ENCODE measurements at places on chromosomes 6 and 20.

DNA sequence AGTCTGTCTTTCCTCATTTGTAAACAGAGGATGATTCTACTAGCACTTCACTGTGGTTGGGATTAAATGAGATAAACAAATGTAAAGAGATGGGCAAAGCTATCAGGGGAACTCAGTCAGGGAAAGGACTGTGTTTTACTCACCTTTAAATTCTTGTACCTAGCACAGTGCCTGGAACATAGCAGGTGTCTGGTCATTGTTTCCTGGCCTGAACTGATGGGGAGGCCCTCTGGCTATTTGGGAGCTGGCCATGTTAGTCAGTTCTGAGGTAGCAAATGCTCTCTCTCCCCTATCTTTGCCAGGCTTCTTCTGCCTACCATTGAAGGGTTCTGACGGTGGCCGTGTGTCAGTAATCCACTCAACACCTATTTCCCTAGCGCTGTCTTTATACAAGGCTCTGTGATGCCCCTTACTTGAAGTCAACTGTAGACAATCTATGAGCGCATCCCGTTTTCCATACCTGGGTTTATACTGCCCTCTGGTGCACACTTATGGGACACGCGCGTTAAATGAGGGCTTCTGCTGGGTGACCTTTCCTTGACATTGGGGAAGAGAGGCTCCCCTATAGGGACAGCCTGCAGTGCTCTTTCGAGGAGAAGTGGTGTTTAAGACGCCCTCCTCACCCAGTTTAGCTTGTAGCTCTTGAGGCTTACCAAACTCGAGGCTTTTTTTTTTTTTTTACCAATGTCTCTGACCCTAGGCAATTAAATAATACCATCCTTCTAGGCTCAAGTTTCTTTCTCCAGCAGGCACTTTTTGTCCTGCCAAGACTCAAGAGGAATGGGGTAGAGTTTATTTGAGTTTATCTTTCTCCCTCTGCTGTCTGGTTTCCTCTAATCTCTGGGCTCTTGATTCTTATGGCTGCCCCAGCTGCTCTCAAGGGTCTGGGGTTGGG lies 4.0 kb upstream of the SPATS1 start:
- peak; percentile 75 for DNase-seq

GRCh38 chr20:61451953-61452352 lies 199.9 kb downstream of the CDH4 start:
- DNase-seq = no peak

- no peak for DNase-seq
Observed at GRCh38 chr6:63640062-63640461, 4.5 kb downstream of the PHF3 start.

DNA sequence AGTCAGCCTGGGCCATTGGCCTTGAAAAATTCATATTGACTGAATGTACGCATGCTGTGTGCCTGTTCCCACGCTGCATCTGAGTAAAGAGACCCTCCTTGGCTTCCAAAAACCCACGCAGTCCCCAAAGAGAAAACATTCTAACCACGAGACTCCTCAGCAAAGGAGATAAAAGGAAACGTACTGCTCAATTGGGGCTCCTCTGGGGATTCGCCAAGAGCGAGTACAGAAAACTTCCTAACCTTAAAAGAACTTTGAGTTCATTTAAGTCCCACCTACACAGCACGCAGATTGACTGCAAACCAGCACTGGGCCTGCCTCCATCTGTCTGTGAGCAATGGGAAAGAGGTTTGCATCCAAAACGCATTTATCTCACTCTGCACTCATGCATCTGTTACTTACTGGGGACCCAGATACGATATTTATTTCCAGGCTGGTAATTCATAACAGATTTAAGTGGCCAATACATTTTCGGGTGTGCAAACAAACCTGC lies 505.9 kb upstream of the CHD6 start:
- DNase-seq = no peak

DNA sequence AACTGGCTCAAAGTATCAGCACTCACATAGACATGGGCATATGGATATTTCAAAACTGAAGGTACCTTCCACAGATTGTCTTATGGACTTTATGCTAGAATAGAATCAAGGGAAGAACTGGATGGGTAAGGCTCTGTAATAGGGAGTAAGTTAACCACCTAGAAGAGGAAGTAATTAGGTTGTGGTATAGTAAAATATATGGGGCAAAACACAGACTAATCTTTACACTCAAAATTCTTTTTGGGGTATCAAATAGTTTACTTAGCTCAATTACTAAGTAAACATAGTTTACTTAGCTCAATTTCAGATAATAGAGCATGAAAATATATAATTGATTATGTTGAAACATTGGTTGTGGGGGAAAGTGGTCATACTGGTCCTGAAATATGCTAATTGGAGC lies 94.2 kb upstream of the ATXN1 start:
- no peak for DNase-seq

DNA sequence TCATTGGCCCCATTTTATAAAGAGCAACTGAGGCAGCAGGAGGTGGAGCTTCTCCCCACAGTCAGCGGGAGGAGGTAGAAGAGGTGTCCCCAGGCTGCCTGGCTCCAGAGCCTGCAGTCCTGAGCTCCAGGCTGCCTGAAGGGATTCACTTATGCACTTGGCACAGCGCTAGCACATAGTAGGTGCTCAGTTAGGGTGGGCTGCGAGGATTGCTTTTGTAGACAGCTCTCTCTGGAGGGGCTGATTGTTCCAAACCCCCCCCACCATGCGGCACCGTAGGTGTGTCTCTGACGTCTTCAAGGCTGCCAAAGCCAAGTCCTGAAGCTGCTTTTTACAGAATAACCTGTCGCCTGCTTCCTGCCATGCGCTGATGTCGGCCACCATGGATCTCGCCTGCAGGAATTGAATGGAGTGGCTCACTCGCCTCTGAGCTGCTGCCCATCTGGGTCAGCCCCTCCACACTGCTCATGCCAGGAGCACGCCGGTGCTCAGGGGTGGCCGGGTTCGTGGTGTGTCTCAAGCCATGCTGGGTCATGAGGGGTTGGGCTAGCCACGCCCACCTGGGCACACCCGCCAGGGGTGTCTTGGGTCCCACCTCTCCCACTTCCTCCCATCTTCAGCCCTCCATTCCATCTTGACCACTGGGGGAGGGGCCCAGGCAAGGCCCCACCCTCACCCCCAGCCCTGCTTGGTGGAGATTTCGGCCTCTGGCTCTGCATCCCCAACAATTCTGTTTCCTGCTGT lies 59.8 kb downstream of the BCAS4 start:
- no peak for DNase-seq

- no peak for DNase-seq
Observed at GRCh38 chr6:86502497-86502896, 434.8 kb upstream of the HTR1E start.

- DNase-seq = peak; percentile 47
Observed at GRCh38 chr20:36720510-36720909, 25.4 kb downstream of the NDRG3 start.

- no peak for DNase-seq
Observed at GRCh38 chr6:143741480-143741879, 63.7 kb downstream of the PHACTR2 start.

- DNase-seq = no peak
Observed at GRCh38 chr6:90984066-90984465, 397.2 kb upstream of the MAP3K7 start.

DNA sequence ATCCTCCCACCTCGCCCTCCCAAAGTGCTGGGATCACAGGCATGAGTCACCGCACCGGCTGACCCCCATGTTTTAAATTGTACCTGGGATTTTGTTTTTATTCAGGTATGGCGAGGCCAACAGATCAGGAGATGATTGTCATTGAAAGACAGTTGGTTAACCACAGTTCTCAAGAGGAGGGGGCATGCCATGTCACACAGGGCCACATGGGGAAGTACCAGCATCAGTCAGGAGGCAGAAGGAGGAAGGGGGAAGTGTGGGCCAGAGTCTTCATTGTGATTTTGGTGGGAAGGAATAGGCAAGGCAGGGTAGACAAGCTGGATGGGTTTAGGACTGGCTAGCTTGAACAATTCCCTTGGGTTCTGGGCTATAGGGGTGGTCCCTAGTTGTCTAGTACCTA lies 9.9 kb upstream of the MMP9 start:
- peak; percentile 31 for DNase-seq

DNA sequence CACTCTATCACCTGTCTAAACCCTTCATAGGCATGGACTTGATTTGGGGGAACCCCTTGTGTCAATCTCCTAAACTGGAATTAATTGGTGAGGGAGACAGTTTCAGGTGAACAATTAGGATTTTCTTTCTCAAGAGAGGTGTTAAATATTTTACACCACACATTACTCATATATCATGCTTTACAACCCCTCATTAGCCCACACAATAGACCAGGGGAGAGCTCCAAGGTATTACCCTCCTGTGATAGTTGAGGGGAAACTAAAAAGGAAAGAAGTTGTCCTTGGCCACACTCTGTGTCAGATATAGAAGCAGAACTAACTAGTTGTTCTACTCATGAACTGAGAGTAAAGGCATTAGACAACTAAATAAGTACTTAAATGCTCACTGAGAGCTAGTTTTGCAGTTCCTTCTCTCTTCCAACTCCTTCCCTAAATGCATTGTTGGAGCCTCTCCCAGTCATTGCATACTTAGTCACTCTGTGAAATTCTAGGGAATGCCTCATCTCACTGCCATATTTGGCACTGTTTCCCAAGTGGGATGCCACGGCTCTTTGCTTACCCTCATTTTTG lies 183.7 kb upstream of the CEP162 start:
- no peak for DNase-seq

DNA sequence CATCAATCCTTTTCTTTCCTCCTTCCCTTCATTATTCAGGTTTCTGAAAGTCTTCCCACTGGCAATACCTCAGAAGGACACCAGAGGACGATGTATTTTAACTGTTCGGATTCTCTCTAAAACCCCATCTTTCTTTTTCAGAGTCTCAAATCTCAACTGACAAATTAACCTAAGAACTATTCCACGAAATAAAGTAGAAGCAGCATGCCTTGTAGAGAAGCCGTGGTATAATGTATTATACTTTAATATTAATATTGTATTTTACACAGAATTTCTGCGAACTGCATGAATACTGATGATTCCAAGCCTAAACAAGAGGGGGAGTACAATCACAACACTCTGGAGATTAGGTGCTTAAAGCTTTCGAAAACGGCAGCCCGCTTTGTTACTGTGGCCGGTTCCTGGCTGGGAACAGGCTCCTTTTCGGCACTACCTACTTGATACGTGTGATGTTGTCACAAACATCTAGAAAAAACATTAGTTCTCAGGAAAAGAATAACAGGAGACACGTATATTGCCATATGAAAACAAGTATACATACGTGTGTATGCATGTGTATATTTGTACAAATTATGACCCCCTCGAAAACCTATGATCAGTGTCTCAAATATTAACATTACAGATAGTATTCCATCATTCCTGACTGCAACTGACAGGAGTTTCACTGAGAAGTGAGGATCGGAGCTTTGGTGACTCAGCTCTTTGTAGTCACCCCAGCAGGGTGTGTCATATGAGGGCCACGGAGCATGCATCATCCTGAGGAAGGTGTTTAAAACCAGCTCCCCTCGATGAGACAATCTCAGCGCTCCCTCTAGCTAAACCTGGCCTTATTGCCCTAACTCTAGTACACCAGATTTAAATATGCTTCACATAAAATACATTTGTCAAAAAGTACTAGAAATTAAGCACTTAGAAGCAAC lies 319.7 kb upstream of the TCF21 start:
- peak; percentile 10 for DNase-seq

GRCh38 chr6:128250370-128251070 lies 269.9 kb downstream of the PTPRK start:
- DNase-seq = no peak

DNA sequence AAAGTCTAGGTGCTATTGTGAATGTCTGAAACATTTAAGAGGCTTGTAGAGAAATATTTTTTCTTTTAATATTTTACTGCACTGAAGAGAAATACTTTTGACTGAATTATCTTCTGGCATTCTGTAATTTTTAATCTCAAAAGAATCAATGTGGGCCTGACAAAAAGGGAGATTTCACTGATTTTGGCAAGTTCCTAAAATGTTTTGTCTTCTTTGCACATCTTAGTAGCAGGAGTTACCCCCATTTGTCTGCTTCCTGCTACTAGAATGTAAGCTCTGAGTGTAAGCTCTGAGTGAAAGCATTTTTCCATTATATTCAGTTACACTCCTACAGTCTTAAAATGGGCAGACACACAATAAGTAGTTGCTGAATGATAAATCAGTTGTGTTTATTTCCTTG lies 31.1 kb downstream of the HDAC2 start:
- DNase-seq = no peak

GRCh38 chr6:45830441-45831139 lies 185.1 kb downstream of the CLIC5 start:
- peak; percentile 54 for DNase-seq

DNA sequence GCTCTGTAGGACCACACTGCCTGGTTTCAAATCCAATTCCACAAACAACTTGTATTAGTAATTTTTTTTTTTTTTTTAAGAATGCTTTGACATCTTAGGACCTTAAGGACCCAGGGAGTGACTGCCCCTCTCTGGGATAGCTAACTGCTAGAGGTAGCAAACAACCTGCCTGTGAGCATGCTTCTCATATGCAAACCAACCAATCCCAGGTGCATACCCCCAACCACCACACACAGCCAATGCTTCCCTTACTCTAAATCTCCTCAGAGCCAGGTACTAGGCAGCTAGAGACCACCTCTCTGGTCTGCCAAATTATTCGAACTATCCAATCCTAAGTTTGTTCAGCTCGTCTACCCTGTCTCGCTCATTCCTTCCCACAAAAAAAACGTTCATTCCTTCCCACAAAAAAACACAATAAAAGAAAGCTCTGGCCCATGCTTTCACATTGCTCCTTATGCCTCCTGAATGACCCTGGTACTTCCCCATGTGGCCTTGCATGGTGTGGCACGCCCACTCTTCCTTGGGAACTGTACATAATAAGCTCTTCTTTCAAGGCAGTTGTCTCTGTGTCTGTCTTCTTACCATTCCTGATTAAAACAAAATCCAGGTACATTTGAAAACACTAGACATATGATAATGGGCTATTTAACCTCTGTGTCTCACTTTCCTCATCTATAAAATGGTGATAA lies 6.4 kb downstream of the SERAC1 start:
- DNase-seq = no peak

- DNase-seq = no peak
Observed at GRCh38 chr6:101445527-101445926, 52.0 kb downstream of the GRIK2 start.
